ENCODE measurements at places on chromosomes 11 and 22. TPM values are rescaled to one million over a fixed set of nuclear protein-coding genes. Genes with fewer than 3 reads are reported as not detected.

The MMP3 gene
- not detected for total RNA-seq

- no peak for DNase-seq
Observed at GRCh38 chr22:32325416-32325801, 32.3 kb upstream of the RFPL3 start.

GRCh38 chr11:113974741-113975470 lies at the start of gene HTR3A:
HTR3A (plus strand) TSS chr11:113975108; CDS start chr11:113975326, 218 bp downstream.
- no peak for DNase-seq

DNA sequence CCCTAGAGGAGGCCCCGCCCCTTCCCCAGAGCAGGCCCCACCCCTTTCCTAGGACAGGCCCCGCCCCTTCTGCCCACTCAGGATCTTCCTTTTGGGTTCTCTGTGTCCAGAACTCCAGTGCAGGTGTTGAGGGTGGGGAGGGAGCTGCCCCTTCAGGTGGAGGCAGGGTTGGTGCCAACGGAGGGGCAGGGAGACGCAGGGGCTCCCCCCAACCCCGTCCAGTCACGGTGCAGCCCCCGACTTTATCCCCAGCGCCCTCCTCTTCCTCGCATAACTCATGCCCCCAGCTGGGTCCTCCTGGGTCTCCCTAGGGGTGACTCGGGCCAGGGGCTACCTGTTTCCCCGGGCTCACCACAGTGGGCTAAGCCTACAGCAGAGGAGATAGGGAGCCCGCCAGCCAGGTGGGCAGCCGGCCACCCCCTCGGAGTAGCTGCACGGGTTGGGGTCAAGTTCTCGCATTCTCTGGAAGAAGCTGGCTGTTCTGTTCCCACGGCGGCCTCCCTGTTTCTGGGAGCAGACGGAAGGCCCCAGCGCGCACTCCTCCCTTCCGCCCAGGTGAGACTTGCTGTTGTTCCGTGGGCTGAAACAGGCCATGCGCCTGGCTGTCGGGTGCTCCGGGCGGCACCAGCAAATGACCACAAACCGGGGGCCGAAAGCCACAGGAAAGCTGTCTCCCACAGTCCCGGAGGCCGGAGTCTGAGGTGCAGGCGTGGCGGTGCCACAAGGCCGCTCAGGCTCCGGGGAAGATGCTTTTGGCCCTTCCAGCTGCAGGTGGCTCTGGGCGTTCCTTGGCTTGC lies 38.9 kb downstream of the MUC2 start:
- DNase-seq, result no peak

- DNase-seq, result no peak
Observed at GRCh38 chr22:30717952-30718351, 23.3 kb downstream of the OSBP2 start.

GRCh38 chr22:37842015-37842793 lies 1.9 kb downstream of the ANKRD54 start:
- DNase-seq, result no peak

- no peak for DNase-seq
Observed at GRCh38 chr11:11370255-11370961, 17.4 kb upstream of the CSNK2A3 start.

- DNase-seq, result no peak
Observed at GRCh38 chr22:29979777-29980321, 96.9 kb downstream of the MTMR3 start.

DNA sequence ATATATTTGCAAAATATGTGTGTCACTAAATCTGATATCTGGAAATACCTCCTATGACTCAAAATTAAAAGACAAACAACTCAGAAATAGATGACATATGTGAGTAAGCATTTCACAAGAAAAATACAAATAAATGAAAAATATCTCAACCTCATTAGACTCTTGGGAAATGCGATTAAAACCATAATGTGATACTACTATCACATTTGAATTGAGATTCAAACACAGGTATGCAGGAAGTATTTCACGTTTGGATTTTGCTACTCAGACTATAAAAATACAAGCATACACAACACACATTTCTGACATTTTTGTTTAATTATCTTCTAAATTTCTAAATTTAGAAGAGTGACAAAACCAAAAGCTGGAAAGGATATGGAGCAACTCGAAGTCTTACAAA lies 811.9 kb upstream of the LRRC4C start:
- DNase-seq, result no peak
